ENCODE measurements at places on chromosomes 5 and 9.

GRCh38 chr9:83628540-83628939 is 5.6 kb downstream of the IDNK start:
- DNase-seq, result no peak

DNA sequence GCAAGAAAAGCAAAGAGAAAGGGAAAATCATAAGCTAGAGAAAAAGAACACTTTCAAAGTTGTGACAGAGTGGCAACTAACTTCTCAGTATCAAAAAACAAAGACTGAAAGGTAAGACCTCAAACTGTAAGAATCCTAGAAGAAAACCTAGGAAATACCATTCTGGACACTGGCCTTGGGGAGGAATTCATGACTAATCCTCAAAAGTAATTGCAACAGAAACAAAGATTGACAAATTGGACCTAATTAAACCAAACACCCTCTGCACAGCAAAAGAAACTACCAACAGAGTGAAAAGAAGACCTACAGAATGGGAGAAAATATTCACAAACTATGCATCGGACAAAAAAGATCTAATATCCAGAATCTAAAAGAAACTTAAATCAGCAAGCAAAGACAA is 79.1 kb downstream of the FEM1C start:
- no peak for DNase-seq

DNA sequence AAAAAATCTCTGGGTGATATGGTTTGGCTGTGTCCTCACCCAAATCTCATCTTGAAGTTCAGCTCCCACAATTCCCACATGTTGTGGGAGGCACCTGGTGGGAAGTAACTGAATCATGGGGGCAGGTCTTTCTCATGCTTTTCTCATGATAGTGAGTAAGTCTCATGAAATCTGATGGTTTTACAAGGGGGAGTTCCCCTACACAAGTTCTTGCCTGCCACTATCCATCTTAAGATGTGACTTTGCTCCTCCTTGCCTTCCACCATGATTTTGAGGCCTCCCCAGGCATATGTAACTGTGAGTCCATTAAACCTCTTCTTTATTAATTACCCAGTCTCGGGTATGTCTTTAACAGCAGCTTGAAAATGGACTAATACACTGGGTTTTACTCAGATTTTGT is 513.9 kb downstream of the TLE4 start:
- DNase-seq, result no peak

DNA sequence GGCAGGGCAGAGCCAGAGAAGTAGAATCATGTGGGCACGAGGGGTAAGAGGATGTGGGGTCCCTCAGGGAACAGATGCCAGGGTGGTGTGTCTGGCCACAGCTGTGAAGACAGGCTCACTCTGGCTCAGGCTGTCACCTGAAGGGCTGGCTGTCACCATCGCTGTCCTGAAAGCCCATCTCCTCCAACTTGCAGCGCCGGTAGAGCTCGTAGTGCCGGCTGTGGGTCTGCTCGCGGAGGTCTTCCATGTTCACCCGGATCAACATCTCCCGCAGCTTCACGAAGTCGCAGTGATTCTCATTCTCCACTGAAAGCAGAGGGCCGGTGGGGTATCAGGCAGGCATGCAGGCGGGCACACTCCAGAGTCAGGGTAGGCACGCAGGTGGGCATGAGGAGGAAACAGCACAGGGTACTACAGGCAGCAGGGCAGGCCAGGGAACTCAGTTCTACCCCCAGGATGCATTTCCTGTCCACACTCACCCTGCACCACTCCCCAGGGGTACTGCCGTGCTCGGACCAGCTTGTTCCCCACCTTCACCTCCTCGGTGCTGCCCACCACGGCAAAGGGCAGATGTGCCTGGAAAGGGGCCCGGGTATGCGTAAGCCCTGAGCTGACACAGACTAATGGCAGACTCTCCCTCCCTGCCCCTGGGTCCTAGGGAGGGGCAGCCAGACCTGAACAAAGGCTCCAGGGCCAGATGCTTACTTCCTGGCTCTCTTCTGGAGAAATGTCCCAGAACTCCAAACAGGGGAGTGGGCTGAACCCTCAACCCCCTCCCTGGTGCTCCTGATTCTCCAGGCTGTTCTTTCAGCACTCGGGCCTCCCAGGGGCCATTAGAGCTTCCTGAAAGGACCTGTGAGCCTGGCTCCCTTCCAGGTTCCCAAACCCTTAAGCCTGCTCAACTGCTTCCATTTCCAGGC is 14.4 kb downstream of the CCNI2 start:
- no peak for DNase-seq

DNA sequence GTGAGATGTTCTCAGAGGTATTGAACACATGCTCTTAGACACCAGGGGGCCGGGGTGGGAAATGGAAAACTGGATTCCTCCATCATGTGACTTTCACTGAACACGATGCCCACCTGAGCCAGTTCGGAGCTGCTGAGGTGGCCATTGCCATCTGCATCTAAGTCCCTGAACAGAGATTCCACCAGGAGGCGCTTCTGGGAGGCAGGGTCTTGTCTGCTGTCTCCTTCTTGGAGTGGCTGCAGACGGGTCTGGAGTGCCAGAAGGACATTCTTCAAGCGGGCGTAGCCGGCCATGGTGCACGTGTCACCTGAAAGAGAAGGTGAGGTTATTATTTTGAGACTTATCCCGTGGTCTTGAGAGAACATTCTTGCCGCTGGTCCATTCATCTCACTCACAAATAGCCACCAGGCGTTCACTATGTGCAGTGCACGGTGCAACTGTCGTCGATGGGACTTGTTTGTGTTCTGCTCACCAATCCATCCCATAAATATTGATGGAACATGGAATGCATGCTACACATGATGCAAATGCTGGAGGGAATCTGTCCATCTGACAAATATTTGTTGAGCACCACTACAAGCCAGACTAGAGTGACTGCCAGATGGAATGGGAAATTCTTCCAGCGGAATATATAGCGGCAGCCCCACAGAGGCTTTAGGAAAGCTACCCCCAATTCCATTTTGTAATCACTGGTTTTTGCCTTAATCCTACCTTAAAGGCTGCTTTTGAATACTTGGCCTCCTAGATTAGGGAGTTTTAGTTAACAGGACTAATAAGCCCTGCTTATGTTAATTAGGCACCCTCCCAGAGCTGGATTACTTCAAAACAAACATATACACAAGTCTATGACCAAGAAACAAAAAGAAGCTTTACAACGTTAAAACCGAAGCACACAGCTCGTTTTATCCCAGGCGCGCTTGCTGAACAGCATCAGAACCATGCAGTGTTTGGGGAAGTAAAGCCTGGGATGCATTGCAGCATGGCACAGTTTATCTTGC is 264.8 kb downstream of the HSPA4 start:
- DNase-seq, result no peak

DNA sequence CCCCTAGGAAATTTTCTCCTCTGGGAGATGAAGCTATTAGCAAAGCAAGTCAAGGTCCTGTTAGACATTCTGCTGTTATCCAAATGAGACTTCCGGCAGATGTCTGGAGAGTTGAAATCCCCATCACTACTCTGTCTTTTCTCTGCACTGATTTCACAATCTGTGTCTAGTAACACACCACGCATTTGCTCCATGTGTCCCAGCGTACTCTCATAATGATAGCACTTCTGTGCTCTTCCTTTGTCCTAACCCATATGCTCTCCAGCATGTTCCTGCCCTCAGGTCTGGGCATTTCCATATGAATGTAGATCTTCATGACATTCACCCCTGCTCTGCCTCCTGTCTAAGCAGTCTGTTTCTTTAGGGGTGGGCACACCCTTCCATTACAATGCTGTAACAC is 1949.0 kb upstream of the WWC1 start:
- DNase-seq, result no peak

All from DMS153 (cell line).